ENCODE measurements at places on chromosomes 2 and 18.

DNA sequence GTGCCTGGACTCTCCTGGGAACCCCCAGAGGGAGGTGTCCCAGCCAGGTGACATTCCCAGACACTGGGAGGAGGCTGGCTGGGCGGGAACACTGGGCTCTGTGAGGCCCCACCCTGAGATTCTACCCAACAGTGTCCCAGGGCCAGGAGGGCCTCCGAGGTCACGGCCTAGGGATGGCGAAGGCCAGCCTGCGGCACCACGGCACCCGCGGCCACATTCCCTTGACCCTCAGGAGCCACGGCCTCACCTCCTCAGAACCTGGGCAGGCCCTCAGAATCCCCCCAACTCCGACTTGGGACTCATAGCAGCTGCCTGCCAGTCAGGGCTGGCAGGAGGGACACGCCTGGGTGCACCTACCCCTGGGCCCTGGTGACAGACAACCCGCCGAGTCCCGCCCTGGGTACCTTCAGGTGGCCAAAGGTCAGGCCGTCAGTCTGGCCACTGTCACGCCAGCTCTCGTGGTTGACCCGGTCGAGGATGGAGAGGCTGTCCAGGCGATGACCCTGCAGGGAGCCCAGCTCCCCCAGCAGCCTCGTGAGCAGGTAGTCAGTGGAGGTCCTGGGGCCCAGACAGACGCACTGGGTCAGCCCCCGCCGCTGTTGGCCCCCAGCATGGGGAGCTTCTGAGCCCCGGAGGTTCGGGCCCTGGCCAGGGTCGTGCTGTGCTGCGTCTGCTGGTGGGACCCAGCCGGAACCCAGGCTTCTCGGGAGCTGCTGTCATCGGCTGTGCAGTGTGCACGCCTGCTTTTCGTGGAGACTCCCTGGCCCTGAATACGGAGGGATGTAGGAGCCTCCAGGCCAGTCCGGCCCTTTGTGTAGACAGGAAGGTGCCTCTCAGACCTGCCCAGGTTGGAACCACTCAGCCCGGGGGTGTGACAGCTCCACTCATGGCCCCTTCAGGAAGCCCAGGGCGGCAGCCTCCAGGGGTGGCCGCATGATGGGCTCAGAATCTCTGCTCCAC is 6.1 kb downstream of the MAB21L4 start:
- DNase-seq: no peak

DNA sequence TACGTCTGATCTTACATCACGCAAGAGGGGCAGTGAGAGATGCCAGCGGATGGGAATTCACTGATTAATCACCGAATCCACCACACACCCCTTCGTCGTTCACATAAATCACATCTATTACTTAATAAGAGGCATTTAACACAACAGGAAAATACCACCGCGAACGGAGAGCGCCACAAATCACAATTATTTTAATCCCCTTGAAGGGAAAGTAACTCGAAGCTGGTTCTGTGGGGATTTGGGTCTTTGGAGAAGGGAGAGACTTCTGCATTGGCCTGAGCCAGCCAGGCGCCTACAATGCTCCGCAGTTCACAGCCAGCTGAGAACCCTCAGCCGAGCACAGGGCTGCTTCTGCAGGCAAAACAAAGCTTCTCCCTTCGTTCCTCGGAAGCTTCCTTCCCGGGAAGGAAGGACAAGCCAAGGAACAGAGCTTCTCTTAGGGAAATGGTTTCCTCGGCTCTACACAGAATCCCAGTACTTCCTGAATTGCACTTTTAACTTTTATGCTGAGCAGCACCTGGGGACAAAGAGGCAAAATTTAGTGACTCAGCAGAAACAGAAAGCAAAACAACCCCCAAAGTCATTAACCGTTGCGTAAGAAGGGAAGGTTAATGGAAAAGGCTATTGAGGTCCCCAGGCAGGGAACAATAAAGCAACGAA is at the start of gene LRP1B:
Gene LRP1B (minus strand): TSS at position 7 of the 660 bp plus-strand sequence. CDS start 287 bp downstream, outside the sequence.
- DNase-seq: peak; percentile 31

DNA sequence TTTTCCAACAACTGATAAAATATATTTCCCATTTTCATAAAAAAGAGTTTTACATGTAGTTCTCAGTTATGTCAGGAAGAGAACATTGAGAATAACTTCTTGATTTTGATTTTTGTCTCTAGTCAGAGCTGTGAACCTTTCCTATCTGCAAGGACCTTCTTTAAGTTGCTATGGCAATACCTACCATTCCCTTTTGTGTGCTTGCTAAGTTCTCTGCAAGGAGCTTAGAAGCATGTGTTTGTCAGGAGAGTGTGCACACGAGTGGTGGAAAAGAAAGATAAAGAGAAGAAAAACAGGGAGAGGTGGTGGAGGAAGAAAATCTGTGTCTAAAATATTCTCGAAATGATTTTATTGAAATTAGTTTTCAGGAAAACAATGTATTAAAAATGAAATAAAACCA is 140.3 kb upstream of the SLC8A1 start:
- no peak for DNase-seq

DNA sequence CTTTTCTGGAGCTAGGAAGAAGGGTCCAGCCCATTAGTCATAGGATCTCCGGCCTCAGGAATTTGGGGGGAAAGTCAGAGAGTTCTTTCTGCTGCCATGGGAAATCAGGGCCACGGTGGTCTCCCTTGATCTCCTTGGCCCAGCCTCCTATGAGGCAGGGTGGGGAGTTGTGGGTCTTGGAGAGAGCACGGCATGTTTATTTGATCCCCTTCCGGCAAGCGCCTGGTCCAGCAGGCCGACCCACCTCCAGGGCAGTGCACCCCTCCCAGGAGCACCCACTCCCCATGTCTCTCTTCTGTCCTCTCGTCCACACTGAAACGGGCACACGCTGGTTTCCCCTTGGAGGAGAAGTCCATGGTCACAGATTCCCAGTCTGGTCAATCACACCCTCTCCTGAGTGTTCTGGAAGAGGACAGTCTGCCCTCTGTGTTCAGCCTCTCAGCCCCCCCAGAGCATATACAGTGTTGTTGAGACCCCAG is 464.6 kb upstream of the HS6ST1 start:
- DNase-seq: no peak

DNA sequence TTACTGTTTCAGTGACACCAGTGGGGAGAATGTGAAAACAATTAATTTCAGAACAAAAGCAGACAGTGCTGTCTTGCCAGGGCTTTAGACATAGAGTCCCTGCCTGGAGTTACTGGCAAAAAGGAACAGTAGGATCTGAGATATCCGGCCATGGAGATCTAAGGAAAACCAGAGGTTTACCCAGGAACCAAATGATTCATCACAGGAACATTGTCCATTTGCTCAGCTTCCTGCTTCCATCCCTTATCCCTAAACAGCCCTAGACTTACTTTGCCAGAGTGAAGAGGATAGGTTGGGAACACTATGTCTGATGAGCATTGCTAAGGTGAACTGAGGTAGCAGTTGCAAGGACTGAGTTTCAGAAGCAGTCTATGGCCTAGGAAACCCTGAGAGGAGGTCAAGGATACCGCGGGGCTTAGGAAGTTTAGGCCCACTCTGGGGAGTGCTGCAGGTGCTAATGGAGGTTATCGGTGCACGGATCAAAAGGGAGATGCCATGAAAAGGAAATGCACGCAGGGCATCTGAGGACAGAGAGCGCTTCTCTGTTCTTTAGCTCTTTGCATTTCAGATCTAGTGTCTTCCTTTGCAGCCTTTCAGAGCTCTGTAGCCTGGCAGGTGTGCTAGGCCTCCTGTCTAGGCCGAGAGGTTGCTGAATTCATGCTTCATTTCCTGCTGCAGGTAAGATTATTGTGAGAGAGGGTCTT is 223.9 kb downstream of the CDCA7 start:
- DNase-seq: no peak

- peak; percentile 93 for DNase-seq
Measured at GRCh38 chr18:76476665-76477561, 18.1 kb downstream of the ZNF516 start.

DNA sequence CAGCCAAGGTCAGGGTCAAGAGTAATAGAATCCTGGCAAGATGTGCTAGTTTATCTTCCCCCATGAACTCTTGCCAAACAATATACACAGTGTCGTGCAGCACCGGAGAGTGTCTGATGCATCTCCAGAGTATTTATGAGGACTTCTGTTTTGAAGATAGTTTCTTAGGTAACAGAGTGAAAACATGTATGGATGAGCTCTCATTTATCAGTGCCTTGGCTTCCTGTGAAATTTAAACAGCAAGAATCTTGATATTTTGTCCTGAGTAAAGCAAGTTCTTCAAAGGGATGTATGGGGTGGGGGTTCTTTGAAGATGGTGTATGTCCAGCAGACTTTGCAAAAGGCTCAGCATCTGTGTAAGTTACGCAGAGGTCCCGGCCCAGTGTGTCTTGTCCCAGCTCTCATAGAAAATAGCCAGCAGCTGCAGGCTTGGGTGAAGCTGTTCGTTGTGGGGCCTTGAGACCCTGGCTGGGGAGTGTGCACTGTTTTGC is 361.0 kb upstream of the NT5C1B start:
- DNase-seq: peak; percentile 69
